ENCODE measurements at places on chromosomes 1 and 21.
A peak's percentile ranks its signal among the peaks of the same experiment; 100 is the strongest.

DNA sequence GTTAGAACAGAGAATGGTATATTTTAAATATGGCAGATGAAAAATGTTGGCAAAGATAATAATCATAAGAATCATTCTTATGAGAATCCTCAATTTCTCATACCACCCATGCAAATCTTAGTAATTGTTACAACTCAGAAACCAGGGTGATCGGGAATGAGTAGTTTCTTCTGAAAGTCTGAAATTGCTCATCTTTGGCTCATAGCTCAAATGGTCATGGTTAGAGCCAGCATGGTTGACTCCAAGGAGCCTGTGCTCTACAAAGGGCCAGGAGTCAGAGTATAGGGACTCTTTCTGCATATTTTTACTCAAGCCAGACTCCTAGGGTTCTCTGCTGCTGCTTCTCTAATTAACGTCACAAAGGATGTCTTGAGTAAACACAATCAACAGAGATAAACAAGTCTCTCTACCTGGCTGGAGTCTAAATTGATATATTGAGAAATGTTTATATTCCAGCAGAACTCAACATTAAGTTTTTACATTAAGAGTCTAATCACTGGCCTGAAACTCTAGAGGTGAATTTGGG is 1.9 kb upstream of the ETV3 start:
- DNase-seq, result no peak

- DNase-seq, result no peak
Measured at GRCh38 chr1:208326033-208326432, 81.8 kb upstream of the PLXNA2 start.

DNA sequence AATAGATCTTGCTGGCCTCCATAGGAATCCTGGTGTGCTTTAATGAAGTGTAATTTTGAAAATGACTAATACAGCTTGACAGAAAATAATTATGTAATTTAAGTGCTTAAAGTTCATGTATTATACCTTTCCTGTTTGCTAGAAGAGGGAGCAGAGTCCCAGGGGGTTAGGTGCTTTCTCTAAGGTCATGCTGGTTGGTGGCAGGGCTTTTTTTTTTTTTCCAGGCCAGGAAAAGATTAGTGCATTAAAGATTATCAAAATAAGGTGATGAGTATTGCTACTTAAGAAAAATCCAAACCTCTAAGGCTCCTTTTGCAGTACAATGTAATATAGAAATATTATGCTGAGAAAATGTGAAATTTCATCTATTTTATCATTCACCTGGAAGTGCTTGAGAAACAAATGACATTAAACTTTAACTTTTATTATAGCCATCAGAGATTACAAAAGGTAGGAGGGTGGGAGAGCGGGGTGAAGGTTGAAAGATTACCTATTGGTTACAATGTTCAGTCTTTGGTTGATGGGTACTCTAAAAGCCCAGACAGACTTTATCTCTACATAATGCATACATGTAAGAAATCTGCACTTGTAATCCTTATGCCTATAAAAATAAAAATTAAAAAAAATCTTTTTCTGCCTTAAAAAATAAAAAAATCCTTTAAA is 110.8 kb downstream of the RABGAP1L start:
- no peak for DNase-seq

DNA sequence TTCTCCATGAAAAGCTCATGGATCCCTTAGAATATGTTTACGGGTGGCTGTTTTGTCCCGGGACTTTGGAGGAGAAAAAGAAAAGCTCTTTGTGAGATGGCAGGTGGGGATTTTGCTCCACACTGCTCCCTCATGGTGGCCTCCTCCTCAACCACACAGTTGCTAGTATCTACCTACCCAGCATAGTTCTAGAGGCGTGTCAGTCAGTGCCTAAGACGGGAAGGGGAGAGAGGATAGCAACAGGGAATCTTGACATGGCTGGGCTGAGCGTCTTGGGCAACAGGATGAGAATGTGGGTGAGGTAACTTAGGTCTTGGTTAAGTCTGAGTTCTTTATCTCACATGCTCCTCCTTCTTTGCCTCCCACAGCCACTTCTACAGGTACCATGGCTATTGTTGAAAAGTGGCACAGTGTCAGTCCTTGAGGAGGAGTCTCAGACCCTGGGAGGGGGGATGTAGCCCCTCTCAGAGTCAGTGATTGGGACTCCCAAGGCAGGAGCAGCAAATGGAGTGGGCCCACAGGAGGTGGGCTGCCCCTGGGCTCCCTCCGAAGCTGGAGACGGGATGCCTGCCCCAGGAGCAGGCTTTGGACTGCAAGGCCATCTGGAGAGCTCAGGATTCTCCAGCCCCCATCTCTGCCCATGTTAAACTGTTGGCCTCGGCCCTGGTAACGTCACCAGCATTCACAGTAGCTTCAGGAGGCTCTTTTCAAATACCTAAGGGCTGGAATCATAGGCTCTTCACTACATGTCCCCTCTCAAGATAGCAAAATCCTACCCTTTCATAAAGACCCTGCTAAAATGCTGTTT is 75.4 kb downstream of the TENT5C start:
- no peak for DNase-seq

DNA sequence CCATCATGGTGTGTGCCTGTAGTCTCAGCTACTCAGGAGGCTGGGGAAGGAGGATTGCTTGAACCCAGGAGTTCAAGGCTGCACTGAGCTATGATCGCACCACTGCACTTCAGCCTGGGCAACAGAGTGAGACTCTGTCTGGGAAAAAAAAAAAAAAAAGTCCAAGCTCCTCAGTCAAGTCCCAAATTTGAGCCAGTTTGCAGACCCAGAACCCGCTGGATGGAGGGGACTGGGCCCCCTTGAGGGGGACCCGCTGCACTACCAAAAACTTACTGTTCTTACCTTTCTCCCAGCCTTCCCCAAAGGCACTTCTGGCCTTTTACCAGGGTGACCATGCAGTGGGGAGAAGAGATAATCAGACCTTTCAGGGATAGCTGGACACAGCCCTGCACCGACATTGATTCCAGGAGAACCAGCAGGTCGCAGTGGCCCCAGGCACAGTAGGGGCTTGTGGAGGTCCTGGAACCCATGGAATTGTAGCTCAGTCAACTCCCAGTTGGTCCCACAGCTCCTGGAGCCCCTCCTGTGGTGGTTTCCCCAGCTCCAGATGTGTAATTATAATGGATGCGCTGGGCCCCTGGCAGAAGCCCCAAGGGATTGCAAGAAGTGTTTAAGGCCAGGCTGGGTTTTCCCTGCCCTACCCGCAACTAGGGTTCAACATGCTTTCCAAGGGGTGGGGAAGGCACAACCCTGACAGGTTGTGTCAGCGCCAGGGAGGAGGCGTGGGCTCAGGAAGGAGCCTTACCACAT is 4.1 kb upstream of the WNT9A start:
- DNase-seq, result no peak

- no peak for DNase-seq
Measured at GRCh38 chr21:39115576-39116235, 67.5 kb downstream of the PSMG1 start.

- peak; percentile 43 for DNase-seq
Measured at GRCh38 chr1:100799954-100800612, 80.5 kb downstream of the VCAM1 start.

DNA sequence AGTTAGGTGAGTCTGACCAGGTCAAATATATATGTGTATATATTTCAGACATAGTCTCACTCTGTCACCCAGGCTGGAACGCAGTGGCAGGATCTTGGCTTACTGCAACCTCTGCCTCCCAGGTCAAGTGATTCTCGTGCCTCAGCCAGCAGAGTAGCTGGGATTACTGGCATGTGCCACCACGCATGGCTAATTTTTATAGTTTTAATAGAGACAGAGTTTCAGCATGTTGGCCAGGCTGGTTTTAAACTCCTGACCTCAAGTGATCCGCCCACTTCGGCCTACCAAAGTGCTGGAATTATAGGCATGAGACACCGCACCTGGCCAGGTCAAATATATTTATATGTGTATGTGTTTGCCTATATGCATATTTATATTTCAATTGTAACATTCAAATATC is 581.5 kb upstream of the B3GALT2 start:
- DNase-seq, result no peak

GRCh38 chr21:41567901-41568510 is 60.0 kb upstream of the TMPRSS2 start:
- no peak for DNase-seq

DNA sequence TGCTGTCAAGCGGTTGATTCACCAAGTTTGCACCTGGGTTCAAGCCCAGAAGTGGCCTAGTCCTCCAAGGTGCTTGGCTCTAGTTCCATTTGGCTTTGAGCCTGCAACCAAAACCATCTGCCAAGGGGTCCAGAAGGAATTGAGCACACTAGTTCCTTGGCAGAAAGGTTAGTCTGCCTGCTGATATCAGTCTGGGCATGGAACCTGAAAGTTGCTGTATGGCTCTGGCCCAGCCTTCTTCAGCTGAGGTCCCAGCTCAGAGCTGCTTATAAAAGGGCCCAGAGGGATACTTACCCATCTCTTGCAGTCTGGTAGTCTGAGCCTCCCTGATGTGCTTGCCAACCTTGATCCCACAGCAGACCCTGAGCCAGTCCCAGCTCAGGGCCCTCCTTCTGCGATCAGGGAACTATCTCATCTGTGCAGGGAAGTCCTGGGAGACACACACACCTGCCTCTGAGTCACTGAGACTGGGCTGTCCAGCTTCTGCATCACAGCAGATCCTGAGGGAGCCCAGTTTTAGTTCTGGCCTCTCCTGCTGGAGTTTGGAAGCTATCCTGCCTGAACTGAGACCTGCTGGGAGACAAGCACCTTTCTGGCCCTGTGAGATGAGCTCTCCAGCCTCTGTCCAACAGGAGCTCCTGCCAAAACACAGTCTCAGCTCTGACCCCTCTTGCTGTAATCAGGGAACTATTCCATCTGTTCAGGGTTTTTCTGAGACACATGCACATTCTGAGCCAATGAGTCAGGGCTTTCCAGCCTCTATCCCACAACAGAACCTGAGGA is 75.8 kb downstream of the CTH start:
- DNase-seq, result no peak

- DNase-seq, result no peak
Measured at GRCh38 chr1:109207467-109208103, 6.1 kb upstream of the SARS1 start.

DNA sequence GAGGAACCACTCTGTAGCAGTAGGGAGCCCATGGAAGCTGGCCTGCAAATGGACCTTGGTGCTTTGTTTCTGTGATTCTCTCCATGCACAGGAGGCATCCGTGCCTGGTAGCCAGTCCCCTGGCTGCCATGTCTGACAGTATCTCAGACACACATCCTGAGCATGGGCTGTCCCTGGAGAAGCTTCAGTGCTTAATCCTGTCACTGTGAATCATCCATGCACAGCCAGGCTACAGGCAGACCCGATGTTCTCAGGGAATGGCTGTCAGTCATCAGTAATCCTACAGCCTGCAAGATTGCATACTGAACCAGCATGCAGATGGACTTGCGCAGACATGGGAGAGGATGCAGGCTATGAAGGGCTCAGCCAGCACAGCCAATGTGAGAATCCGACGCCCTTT is 606.3 kb upstream of the PLXNA2 start:
- DNase-seq, result no peak

- DNase-seq, result no peak
Measured at GRCh38 chr1:34746785-34747637, 7.8 kb upstream of the GJB5 start.

DNA sequence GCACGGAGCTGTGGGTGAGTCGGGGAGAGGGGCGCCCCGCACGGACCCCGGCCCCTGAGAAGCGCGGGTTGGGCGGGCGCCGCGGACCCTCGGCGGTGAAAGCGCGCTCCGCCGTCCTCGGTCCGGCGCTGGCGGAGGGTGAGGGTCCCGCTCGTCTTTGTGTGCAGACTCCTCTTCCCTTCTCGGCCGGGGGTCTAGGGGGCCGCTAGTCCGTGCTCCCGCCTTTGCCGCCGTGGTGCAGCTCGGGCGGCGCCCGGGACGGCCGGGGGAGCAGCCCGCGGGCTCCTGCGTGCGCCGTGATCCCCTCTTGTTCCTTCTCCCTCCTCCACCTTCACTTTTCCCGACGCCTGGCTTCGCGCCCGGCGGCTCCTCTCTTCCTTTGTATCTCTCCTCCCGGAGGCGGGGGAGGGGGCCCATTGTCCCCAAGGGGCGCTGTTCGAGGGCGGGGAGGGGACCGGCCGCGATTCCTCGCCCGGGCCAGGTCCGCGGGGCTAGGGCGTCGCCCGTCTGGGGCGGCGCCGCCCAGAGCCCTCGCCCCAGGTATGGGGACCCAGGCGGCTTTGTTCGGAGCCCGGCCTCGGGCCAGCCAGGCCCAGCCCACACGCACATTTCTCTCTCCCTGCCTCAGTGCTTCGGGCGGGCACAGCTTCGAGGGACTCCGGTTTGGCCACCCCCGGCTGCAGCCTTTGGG is 519 bp downstream of the FNBP1L start:
- peak; percentile 37 for DNase-seq

GRCh38 chr1:4509206-4509605 is 145.2 kb upstream of the AJAP1 start:
- DNase-seq, result no peak

GRCh38 chr1:209238356-209238755 is 345.2 kb upstream of the CAMK1G start:
- peak; percentile 34 for DNase-seq

DNA sequence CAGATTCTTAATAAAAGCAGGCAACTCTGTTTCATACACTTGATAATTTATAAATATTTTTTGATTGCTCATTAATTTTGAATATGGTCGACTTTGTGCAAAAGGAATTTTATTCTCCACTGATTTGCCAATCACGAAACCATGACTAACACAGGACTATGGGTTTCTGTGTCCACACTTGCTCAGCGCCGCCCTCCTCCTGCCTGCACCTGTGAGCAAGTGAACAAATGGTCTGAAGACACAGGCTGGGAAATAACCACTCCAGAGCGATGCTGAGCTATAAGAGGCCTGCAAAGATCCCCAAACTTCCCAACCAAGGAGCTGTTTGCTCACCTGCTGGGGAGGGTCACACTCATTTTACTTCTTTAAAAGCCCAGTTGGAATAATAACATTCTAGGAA is 19.6 kb downstream of the ABCB10 start:
- DNase-seq, result no peak

GRCh38 chr1:198873696-198874230 is 234.9 kb downstream of the PTPRC start:
- no peak for DNase-seq

GRCh38 chr1:22646384-22646783 is 3.0 kb downstream of the C1QC start:
- DNase-seq, result no peak

DNA sequence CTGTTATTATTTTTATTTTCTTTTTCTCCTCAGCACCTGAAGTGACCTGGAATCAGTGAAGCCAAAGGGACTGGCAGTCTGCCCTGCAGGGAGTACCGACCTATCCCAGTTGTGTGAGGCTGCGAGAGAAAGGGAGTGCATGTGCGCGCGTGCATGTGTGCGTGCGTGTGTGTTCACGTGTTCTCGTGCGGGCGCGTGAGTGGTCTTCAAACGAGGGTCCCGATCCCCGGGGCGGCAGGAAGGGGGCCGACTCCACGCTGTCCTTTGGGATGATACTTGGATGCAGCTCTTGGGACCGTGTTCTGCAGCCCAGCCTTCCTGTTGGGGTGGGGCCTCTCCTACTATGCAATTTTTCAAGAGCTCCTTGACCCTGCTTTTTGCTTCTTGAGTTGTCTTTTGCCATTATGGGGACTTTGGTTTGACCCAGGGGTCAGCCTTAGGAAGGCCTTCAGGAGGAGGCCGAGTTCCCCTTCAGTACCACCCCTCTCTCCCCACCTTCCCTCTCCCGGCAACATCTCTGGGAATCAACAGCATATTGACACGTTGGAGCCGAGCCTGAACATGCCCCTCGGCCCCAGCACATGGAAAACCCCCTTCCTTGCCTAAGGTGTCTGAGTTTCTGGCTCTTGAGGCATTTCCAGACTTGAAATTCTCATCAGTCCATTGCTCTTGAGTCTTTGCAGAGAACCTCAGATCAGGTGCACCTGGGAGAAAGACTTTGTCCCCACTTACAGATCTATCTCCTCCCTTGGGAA is 123.3 kb downstream of the PRDM2 start:
- DNase-seq, result no peak

GRCh38 chr1:234724516-234725176 is 114.7 kb upstream of the IRF2BP2 start:
- DNase-seq, result peak; percentile 95
